ENCODE measurements at places on chromosomes 1 and 21.

GRCh38 chr1:230753191-230753585 is 6.0 kb downstream of the CAPN9 start:
- DNase-seq, result no peak

- no peak for DNase-seq
Measured at GRCh38 chr1:119469741-119470140, 37.3 kb upstream of the HSD3B1 start.

DNA sequence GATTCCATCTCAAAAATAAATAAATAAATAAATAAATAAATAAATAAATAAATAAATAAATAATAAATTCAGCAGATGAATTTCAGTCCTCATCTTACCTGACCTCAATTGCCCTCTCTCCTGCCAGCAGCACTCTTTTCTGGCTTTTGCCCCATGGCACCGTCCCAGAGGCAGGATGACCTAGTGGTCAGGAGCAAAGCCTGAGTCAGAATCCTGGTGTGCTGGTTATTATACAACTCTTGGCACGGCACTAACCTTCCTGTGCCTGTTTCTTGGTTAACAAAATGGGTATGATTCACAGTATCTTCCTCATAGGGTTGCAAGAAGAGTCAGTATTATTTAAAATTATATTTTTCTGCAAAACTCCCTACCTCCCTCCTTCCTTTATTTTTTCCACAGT is 43.0 kb downstream of the NKAIN1 start:
- DNase-seq, result no peak

DNA sequence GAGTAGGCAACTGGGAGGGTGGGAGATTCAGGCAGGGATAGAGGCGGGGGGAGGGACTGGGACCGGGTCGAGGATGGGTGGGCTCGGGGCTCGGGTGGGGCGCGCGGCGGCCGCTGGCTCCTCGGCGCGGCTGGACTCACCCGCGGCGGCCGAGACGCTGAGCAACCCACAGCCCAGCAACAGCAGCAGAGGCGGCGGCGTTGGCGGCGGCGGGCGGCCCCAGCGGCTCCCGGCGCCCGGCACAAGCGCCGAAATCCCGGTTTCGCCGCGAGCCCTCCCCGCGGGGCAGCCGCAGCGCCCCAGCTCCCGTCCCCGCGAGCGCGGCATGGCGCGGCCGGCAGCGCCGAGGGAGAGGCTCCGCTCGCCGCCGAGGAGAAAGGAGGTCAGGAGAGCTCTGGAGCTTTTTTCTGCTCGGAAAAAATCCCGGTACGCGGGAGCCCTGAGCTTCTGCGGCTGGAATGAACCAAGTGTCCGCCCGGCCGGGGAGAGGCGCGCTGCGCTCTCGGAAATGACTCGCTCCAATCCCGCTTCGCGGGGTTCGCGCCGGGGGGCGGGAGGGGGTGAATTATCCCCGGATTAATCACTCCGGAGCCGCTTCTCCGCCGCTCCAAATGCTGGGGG is at the start of gene CSMD2:
TSS of gene CSMD2 (minus strand) at position 460 of the 621 bp plus-strand sequence. CDS start at position 327, 133 bp downstream.
- DNase-seq, result no peak

DNA sequence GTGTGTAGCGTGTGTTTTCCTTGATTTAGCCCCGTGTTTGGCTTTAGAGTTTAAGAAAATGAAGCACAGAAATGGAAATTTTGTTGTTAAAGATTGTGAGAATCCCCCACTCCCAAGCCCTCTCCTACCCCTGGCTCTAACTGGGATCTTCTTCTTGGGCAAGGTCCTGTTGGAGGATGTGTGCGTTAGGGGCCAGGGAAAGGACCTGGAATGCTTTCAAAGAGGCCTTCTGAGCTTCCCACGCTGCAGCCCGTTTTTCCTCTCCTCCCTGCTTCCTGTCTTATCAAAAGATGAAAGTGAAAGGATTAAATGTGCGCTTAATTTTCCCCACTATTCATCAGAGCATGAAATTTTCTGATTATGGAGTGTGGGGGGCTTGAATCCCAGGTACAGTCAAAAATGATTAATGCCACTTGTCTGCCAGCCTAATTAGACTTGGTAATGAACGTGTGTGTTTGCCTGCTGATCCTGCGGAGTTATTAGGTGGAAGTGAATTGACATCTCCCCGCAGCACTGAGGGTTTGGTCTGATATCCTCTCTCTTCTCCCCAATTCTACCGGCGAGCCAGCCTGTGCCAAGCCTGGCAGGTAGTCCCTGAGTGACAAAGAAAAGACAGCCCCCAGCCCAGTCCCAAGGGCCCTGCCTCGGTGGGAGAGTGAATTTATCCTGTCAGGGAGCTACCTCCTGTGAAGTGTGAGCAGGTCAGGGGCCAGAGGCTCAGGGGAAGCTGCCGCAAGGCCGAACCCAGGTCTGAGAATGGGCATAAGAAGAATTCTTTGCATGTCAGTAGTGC is 4.9 kb downstream of the RASSF5 start:
- no peak for DNase-seq

- no peak for DNase-seq
Measured at GRCh38 chr1:61013946-61014667, 68.3 kb upstream of the NFIA start.

- no peak for DNase-seq
Measured at GRCh38 chr21:43262427-43262826, 93.6 kb downstream of the CRYAA start.

GRCh38 chr1:153532769-153533599 is 2.8 kb downstream of the S100A6 start:
- DNase-seq, result peak; percentile 22

DNA sequence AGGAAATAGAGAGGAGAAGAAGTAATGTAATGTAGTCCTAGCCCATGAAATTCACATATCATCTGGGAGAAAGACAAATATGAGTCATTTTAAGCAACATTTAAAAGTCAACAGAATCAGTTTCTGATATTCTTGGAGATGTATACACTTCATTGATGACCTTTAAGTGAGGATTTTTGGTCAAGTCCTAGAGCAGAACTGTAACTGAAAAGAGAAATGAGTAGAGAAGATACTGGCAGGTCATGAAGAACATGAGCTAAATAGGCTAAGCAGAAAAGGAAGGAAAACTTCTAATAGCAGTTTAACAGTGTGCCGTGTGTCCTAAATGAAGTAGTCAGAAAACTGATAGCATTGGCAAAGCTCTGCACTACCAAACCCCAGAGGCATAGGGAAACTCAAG is 4.6 kb downstream of the ZFP69B start:
- DNase-seq, result no peak

GRCh38 chr1:174990382-174990999 is 9.3 kb upstream of the CACYBP start:
- no peak for DNase-seq

DNA sequence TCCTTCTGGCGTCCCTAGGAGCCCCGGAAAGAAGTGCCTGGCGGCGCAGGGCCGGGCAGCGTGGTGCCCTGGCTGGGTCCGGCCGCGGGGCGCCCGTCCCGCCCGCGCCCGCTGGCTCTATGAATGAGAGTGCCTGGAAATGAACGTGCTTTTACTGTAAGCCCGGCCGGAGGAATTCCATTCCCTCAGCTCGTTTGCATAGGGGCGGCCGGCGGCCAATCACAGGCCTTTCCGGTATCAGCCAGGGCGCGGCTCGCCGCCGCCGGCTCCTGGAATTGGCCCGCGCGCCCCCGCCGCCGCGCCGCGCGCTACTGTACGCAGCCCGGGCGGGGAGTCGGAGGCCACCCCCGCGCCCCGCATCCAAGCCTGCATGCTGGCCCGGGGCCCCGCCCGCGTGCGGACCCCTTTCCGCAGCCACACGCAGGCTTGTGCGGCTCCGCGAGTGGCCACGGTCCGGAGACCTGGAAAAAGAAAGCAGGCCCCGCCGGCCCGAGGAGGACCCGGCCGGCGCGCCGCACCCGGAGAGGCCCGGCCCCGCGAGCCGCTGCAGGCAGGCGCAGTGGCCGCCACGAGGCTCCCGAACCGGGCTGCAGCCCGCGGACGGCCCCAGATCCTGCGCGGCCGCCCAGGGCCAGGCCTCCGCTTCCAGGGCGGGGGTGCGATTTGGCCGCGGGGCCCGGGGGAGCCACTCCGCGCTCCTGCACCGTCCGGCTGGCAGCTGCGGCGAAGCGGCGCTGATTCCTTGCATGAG is 160.4 kb downstream of the RUNX1 start:
- DNase-seq, result peak; percentile 54

DNA sequence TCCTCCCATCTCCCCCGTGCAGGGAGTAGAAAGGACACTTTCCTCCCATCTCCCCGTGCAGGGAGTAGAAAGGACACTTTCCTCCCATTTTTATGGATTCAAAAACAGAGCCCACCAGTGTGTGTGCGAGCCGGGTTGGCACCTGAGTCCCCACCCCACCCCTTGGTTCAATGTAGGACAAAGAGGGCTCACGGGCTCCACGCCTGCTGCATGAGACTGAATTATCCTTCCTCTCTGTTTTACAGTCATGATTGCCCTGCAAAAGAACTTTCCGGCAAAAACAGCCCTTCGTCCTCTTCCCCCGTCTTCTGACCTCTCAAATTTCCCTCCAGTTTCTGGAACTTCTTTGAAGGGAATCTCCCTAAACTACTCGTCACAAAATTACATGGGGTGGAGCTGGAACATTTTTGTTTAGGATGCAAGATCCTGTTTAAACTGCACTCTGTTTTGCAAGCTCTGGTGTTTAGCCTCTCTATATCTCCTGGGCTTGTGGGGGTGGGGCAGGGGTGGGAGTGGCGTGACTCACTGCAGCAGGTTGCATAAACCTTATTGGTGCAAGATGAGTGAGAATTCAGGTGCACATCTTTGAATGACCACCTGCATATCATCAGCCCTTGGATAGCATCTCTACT is 99.8 kb downstream of the PSMG1 start:
- DNase-seq, result no peak

- DNase-seq, result no peak
Measured at GRCh38 chr1:51282605-51283004, 46.5 kb downstream of the RNF11 start.

- DNase-seq, result no peak
Measured at GRCh38 chr1:235974616-235975015, 90.3 kb downstream of the NID1 start.

GRCh38 chr1:177984136-177984525 is 14.3 kb upstream of the SEC16B start:
- no peak for DNase-seq

GRCh38 chr21:45102391-45102932 is 28.1 kb downstream of the ADARB1 start:
- no peak for DNase-seq

GRCh38 chr1:43058545-43059360 is 100.1 kb upstream of the SLC2A1 start:
- DNase-seq, result no peak

DNA sequence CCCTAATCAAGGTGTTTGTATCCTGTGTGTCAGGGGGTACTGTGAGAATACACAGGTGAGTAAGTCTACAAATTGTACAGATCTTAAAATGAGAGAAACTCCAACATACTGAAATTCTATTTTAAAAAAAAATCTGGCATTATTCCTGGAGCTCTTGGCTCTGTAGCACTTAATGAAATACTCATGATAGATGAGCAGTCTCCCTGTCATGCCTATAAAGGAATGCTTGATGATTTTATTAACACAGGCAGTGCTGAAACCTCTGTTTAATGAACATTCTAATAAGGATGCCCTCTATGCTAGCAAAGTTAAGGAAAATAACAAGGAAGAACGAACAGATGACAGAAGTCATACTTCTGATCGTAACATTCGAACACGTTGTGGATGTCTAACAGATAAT is 233.9 kb upstream of the NEGR1 start:
- no peak for DNase-seq

GRCh38 chr1:22038036-22038435 is 14.5 kb upstream of the CDC42 start:
- no peak for DNase-seq

- DNase-seq, result no peak
Measured at GRCh38 chr21:45064091-45064490, 10.3 kb upstream of the ADARB1 start.

DNA sequence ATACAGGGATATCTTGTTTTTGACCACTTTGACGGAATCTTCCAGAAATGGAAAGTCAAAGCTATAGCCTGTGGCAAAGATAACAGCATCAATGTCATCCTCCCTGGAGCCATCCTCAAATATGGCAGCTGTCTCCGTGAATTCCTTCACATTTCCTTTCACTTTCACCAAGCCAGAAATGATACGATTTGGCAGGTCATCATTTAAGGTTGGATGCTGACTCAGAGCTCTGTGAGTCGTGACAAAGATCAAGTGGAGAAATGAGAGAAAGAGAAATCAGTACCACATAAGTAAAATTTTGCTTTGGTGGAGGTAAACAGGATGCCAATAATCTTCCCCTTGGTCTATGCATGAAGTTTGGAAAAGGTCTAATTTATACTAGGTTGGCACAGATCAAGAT is 23.9 kb downstream of the FMO5 start:
- no peak for DNase-seq

DNA sequence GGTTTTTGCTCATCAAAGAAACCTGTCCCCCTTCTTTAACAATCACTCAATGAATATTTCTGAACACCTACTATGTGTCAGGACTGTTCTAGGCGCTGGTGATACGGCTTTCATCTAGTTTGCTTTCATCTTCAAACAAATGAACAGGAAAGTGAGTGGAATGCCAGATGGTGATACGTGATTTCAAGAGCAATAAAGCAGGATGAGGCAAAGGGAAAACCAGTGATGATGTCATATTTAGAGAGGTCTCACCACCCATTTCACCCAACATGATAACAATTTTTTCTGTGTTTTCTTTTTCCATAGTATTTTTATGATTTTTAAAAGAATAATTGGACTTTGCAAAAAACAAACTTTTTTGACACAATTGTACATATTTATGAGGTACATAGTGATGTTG is 11.3 kb upstream of the SLC6A17 start:
- DNase-seq, result no peak

DNA sequence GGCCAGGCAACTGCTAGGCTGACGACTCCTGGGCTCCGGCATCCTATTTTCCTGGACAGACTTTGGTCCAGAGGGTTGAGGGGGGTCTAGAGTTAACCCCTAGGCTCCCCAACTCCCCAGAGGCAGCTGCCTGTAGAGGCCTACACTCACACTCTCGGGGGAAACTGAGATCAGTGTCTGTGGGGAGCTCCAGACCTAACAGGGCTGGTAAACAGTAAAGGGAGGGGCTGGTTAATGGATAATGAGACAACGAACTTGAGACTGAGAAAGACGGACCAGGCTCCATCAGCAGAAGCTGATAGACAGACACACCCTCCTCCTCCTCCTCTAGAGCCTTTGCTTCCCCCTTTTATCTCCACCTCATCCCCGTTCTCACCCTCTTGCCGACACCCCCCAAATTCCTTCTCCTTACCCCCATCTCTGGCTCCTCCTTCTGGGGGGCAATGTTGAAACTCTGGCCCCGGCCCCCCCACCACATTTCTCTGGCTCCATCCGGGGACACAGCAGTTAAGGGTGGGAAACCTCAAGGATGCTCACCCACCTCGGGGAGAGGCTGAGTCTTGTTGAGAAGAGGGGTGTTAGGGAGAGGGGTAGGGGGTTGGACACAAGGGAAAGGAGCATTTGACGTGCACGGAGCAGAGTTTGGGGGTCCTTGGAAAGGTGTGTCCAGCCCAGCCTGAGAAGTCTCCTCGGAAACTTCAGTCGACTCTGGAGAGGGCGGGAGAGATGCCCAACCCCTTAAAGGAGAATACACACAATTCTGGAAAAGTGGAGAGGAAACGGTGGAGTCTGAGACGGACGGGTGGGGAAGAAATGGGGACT is at the start of gene MTMR11:
TSS of gene MTMR11 (minus strand) at position 710 of the 822 bp plus-strand sequence. CDS start at position 478, 232 bp downstream.
- no peak for DNase-seq

GRCh38 chr1:151759241-151759640 is 4.1 kb downstream of the MRPL9 start:
- no peak for DNase-seq

All from activated naive CD4-positive, alpha-beta T cell (primary cell).